ENCODE measurements at places on chromosomes 6 and 20.

GRCh38 chr6:161265975-161266374 lies 7.9 kb downstream of the AGPAT4 start:
- H3K4me3 ChIP-seq: no peak overlapping the region
- H3K4me1 ChIP-seq: peaks cover 6% of the 10 kb centered on the region
- H3K27me3 ChIP-seq: no peaks in the 10 kb centered on the region
- no peak overlapping the region for H3K27ac ChIP-seq
- no peaks in the 10 kb centered on the region for H3K36me3 ChIP-seq

GRCh38 chr20:402496-402885 lies 5.6 kb upstream of the RBCK1 start:
- H3K36me3 ChIP-seq: no peaks in the 10 kb centered on the region
- H3K4me1 ChIP-seq: peaks cover 18% of the 10 kb centered on the region
- DNase-seq: peak; percentile 7
- no peaks in the 10 kb centered on the region for H3K27me3 ChIP-seq

DNA sequence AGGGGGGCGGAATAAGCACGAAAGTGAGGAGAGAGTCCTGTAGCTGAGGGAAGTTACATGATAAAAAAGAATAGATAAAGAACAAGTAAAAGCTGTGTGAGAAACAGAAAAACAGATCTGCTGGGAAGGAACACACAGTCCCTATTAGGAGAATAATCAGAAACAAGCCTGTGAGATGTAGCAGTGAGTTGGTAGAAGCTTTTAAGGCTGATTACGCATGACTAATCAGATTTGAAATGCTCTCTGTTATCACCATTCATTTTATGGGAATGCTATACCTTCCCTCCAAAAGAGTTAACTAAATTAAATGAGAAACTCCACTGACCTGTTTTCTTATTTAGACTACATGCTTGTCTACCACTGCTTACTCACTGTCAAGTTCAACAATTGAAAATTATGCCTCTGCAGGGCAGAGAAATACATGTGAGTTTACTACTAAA lies 15.8 kb downstream of the REPS1 start:
- H3K4me3 ChIP-seq: no peak overlapping the region
- H3K4me1 ChIP-seq: peaks cover 50% of the 10 kb centered on the region

DNA sequence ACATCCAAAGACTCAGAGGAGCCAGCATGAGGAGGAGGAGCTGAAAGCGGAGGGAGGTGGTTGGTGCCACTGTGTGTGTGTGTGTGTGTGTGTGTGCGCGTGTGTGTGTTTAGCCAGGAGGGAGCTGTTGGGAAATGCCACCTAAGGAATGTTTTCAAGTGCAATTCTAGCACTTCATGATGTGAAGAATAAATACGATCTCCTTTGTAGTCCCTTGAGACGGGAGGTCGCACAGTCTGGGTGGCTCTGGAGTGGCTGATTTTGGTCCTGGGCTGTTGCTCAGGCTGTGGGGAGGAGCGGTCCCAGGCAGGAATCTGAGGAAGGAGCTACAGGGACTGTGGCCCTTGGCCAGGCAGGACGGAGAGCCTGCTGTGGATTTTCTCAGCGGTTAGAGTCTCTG lies 93.7 kb downstream of the PPP1R14C start:
- DNase-seq: no peak
- H3K27me3 ChIP-seq: peaks cover 5% of the 10 kb centered on the region
- no peak overlapping the region for H3K27ac ChIP-seq
- H3K36me3 ChIP-seq: peaks cover 8% of the 10 kb centered on the region
- H3K4me1 ChIP-seq: no peaks in the 10 kb centered on the region

DNA sequence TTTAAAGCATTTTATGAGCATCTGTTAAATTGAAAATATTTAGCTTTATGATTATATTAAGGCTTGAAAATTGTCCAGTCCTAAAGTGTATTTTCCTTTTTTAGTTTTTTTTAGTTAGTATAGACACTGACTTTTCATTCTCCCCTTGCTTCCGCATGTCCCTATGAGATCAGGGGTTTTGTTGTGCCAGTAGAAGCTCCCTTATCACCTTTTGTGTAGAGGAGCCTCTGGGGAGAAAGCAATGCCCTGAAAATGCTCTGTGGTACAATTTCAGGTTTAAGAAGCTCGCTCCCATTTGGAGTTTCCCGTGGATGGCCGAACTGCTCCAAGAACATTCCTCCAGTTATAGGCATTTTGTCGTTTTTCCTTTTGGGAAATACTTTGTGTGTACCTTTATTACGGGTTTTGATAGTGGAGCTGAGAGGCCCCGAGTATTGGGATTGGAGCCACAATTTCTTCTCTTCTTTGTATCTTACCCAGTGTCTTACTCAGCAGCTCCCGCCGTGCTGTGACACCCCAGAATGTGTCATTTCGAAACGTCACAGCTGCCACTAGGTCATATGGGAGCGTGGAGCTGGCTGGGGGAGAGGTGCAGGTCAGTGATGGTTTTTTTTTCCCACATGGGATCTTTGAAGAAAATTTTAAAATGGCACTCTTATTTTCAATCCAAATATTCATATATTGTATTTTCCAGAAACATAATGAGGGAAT lies 49.9 kb downstream of the RPRD1B start:
- H3K27ac ChIP-seq: peak overlapping the region; percentile 47
- DNase-seq: no peak
- peaks cover 13% of the 10 kb centered on the region for H3K36me3 ChIP-seq
- H3K27me3 ChIP-seq: no peaks in the 10 kb centered on the region

DNA sequence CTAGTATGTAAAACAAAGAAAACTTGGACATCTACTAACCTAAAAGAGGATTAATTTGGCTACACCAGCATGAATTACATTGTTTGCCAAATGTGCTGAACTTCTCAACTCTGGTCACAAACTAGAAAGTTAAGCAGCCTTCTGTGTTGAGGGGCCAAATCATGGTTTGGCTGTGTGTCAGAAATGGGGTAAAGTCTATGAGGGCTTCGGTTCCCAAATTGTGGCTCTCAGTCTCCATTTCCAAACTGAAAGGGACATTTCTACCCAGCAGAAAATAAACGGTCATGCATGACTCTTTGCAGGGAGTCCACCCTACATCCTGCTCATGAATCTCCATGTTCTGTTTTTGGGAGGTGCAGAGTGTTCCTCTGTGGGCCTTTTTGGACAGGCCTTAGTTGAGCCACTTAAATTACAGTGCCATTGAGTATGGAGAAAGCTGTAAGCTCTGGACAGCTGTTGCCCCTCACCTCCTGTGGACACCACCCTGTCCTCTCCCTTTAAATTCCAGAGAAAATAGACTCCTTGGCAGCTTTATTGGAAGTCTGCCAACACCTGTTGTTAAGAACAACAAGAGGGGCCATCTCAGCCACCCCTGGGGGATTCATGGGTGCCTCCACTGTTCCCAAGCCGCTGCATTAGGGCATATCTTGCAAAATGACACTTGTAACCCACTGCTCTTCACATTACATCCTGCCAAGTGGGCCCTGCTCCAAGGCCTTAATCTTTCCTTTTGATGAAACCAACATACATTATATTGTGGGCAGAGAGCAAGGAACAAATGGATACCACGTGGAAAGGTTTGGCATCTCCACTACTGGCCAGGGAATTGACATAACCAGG lies 27.5 kb upstream of the SNRPC start:
- H3K27ac ChIP-seq: no peak overlapping the region
- no peak overlapping the region for H3K4me3 ChIP-seq
- no peak for DNase-seq
- H3K4me1 ChIP-seq: no peaks in the 10 kb centered on the region
- H3K27me3 ChIP-seq: no peaks in the 10 kb centered on the region
- no peaks in the 10 kb centered on the region for H3K36me3 ChIP-seq

GRCh38 chr6:10658910-10659698 lies 35.3 kb downstream of the C6orf52 start:
- no peak overlapping the region for H3K4me3 ChIP-seq
- H3K27me3 ChIP-seq: peaks cover 28% of the 10 kb centered on the region
- peaks cover 15% of the 10 kb centered on the region for H3K4me1 ChIP-seq
- H3K36me3 ChIP-seq: no peaks in the 10 kb centered on the region

DNA sequence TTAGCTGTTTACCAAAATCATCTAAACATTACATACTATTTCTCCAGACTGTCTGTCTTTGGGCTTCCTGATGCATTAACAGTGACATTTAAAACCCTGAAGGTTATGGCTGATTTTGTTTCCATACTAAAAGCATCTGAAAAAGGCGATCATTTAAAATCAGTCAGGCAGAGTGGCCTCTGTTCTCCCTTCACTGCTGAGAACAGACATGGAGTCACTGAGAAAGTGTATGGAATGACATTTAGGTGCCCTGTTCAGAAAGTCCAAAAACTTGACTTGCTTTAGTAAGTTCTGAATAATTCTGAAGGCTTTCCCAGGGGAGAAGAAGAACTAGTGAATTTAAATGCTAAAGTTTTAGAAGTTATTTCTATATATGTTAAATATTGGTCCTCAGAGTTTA lies 83.0 kb downstream of the MAP7 start:
- no peak overlapping the region for H3K4me3 ChIP-seq
- no peak overlapping the region for H3K27ac ChIP-seq
- DNase-seq: no peak
- peaks cover 5% of the 10 kb centered on the region for H3K27me3 ChIP-seq

GRCh38 chr6:85685713-85686112 lies 43.0 kb upstream of the SYNCRIP start:
- H3K27me3 ChIP-seq: no peaks in the 10 kb centered on the region
- no peaks in the 10 kb centered on the region for H3K36me3 ChIP-seq
- H3K4me3 ChIP-seq: no peak overlapping the region
- no peaks in the 10 kb centered on the region for H3K4me1 ChIP-seq

DNA sequence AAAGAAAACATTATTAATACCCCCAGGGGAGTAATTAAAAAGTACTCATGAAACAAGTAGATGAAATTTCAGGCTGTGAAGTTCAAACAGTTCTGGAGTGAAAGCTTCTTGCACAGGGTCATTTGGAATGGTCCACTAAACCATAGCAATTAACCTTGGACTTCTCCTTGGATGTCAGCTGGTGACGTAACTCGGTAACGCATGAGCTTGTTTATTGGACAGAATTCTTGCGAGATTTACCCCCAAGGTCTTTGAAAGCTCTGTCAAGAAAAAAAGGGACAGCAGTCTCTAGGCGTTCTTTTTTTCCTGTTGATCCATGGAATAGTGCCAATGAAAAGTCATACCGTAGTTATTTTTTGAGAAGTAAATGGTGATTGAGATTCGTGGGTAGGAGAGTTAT lies 2.2 kb downstream of the CD83 start:
- peak overlapping the region; percentile 99 for H3K4me3 ChIP-seq
- peaks cover 54% of the 10 kb centered on the region for H3K4me1 ChIP-seq
- DNase-seq: peak; percentile 47

GRCh38 chr20:49700411-49701185 lies 13.1 kb downstream of the B4GALT5 start:
- no peak overlapping the region for H3K4me3 ChIP-seq
- H3K27me3 ChIP-seq: no peaks in the 10 kb centered on the region
- peaks cover 3% of the 10 kb centered on the region for H3K4me1 ChIP-seq
- no peak for DNase-seq
- H3K27ac ChIP-seq: no peak overlapping the region

DNA sequence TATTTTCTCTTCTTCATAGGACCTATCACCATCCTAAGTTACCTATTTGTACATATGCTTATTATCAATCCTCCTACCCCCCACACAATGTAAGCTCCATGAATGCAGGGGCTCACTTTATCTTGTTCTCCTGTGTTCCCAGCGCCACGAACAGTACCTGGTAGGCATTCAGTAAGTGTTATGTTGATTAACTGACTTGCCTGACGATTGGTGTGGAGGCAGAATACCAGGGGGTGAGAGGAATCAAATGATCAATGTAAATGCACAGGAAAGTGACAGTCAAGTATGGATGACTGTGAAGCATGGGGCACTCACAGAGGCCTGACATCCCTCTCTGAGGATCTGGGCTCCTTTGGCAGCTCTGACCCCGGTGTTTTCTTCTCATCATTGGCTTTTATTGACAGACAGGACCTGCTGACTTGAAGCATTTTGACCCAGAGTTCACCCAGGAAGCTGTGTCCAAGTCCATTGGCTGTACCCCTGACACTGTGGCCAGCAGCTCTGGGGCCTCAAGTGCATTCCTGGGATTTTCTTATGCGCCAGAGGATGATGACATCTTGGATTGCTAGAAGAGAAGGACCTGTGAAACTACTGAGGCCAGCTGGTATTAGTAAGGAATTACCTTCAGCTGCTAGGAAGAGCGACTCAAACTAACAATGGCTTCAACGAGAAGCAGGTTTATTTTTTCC lies 6.1 kb upstream of the IFT52 start:
- no peaks in the 10 kb centered on the region for H3K36me3 ChIP-seq
- no peak overlapping the region for H3K27ac ChIP-seq
- H3K4me3 ChIP-seq: no peak overlapping the region

DNA sequence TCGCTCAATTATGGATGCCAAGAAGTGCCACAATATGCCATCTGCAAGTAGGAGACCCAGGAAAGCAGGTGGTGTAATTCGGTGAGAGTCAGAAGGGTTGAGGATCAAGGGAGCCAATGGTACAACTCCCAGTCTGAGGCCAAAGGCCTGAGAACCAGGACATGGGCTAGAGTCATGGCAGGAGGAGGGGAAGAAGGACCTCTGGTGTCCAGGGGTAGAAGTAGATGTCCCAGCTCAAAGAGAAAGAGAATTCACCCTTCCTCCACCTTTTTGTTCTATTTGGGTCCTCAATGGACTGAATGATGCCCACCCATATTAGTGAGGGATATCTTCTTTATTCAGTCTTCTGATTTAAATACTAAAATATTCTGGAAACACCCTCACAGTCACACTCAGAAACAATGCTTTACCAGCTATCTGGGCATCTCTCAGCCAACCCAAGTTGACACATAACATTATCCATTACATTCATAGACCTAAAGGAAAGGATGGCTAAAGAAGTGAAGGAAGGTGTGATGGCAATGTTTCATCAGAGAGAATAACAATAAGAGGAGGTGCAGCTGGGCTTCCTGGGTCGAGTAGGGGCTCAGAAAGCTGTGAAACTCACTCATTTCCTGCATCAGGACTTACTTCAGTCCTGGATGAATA lies 21.2 kb upstream of the HLA-DQA1 start:
- peak overlapping the region; percentile 95 for H3K27ac ChIP-seq
- no peaks in the 10 kb centered on the region for H3K27me3 ChIP-seq
- peaks cover 53% of the 10 kb centered on the region for H3K4me1 ChIP-seq

- DNase-seq: peak; percentile 7
- no peaks in the 10 kb centered on the region for H3K36me3 ChIP-seq
- H3K27ac ChIP-seq: no peak overlapping the region
- H3K4me3 ChIP-seq: no peak overlapping the region
Measured at GRCh38 chr20:52379723-52380336, 188.3 kb upstream of the ZFP64 start.

DNA sequence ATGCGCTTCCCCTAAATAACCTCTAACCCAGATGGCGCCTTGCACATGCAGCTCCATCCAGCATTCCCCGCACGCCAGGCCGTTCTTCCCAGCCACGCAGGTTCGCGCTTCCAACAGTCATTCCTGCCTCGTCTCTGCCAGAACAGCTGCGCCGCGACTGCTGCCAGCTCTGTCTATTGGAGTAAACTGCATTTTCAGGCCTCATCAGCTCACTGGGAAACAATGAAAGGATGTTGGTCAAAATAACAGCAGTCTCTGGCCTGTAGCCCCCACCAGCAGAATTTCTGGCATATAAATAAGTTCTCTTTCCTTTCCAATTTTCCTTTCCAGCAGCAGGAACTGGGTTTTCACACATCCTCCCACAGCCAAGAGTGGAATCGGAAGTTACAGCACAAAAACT lies 14.6 kb downstream of the NRSN1 start:
- H3K36me3 ChIP-seq: no peaks in the 10 kb centered on the region
- H3K4me1 ChIP-seq: no peaks in the 10 kb centered on the region
- peaks cover 5% of the 10 kb centered on the region for H3K27me3 ChIP-seq
- H3K4me3 ChIP-seq: no peak overlapping the region
- H3K27ac ChIP-seq: peak overlapping the region; percentile 7

- H3K27ac ChIP-seq: no peak overlapping the region
- peaks cover 28% of the 10 kb centered on the region for H3K36me3 ChIP-seq
- peak overlapping the region; percentile 33 for H3K4me3 ChIP-seq
- DNase-seq: no peak
- peaks cover 65% of the 10 kb centered on the region for H3K4me1 ChIP-seq
- no peaks in the 10 kb centered on the region for H3K27me3 ChIP-seq
Measured at GRCh38 chr20:37711994-37712964, 18.4 kb downstream of the CTNNBL1 start.
